Mammary epithelial cell (primary cell): ENCODE measurements at places on chromosomes 6 and 20.

- DNase-seq = no peak
These were observed 1.2 kb downstream of the CST7 start for GRCh38 chr20:24950128-24950835.

DNA sequence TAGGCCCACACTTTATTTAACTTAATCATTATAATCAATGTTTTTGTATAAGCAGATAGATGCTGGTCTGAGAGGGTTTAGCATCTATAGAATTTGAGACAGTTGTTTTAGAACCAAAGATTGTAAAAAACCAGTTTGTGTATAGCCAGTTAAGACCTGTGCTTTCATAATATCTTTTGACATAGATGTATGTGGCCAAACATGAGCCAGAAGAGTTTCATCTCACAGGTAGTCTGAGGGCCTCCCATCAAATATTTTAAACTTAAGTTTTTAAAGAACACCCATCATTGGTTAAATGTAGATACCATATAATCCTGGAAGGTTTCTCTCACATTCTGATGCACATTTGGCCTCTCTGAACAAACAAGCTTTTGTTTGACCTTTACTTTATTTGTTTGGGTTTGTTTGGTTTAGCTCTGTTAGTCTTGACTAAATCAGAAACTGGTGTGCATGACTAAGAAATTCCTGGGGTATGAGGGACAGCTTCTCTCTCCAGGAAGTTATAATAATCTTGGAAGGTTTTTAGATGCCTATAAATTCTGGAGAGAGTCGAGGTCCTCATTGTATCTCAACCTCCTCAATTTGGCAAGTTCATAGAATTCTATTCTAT lies 58.0 kb upstream of the TMEM200A start:
- DNase-seq = peak; percentile 80

DNA sequence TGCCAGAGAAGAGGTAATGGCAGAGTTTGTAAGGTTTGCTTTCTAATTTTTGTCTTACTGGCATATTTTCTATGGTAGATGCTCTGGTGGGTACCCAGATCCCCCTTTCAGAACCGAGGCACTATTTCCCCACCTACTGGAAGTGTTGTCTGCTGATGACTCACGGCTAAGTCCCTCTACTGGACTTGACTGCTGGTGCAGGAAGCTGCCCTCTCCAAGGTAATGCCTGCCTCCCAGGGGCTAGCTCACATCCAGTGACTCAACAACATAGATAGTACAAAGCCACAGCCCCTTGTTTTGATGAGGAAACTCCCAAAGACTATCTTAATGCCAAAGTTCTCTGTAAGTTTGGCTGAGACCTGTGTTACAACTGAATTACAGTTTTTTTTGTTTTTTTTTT lies 285.4 kb upstream of the FLRT3 start:
- peak; percentile 85 for DNase-seq

GRCh38 chr20:16167423-16168130 lies 405.7 kb downstream of the KIF16B start:
- no peak for DNase-seq
